ENCODE measurements at places on chromosomes 7 and 10. TPM values are rescaled to one million over a fixed set of nuclear protein-coding genes. Genes with fewer than 3 reads are reported as not detected.

DNA sequence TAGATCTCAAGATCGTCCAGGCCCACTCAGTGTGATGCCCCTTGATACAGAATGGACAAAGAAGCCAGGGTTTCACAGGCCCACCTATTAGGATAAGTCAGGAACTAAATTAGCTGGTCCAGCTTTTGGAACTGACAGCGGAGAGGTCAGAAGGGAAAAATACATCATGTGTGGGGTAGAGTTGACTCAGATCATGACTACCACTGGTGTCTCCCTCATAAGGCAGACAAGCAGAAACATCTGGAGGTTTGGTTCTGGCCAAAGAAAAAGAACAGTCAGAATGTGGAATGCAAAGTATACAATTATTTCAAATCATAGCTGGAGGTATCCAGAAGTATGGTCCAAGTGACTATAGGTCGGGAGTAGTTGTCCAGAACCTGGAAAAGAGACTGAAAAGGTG lies 621.1 kb upstream of the CELF2 start:
- DNase-seq = no peak

DNA sequence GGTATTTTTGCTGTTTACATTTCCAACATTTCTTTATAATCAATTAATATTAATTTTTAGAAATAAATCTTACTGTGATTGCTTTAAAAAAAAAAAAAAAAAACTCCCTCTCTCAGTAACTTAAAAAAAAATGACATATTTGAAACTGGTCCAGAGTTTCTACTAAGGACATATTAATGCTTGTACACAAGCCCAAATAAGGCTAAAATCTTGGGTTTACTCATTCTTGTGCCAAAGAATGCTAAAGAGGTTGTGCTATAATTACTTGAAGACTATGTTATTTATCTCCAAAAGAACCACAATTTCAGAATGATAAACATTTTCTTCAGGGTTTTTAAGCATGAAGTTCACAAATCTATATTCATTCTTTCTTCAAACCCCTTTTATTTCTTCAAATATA lies 39.4 kb upstream of the PHF14 start:
- no peak for DNase-seq

DNA sequence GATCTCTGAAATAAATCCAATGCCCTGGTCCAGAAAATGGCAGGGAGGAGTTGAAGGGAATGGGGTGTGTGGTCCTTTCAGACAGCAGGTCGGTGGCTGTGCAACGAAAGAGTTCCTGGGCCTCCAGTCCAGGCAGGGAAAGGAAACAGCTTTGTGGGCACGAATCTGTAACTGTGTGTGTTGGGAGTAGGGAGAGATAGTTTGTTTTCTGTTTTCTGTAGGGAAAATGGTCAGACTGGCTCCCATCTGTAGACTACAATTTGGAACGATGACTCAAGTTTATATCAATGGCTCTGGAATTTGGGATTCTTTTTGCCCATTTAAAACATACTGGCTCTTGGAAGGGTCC lies 2.6 kb upstream of the HOXA9 start:
- no peak for DNase-seq

The OR9A2 gene
- total RNA-seq = not detected

The NPFFR1 gene
- 0.60 TPM for total RNA-seq
